Fibroblast of the aortic adventitia (primary cell): ENCODE measurements at places on chromosomes 12 and 14. TPM values are rescaled to one million over a fixed set of nuclear protein-coding genes. Genes with fewer than 3 reads are reported as not detected.

The RIMKLB gene
- total RNA-seq: 23.2 and 49.1 TPM in 2 replicates

The COX8C gene
- not detected in 2 replicates for total RNA-seq

The SERPINA6 gene
- not detected in 2 replicates for total RNA-seq

The MORN3 gene
- total RNA-seq: 0.63 and 3.8 TPM in 2 replicates

The CCDC184 gene
- 0.63 and 1.1 TPM in 2 replicates for total RNA-seq

The KRT2 gene
- not detected in 2 replicates for total RNA-seq

The HDAC7 gene
- 48.9 and 78.8 TPM in 2 replicates for total RNA-seq

The ZNF410 gene
- 52.6 and 73.6 TPM in 2 replicates for total RNA-seq

The MMP19 gene
- 9.7 and 11.1 TPM in 2 replicates for total RNA-seq

The RTL1 gene
- total RNA-seq: not detected in 2 replicates

The DDHD1 gene
- 15.0 and 47.8 TPM in 2 replicates for total RNA-seq

The GZMB gene
- total RNA-seq: not detected in 2 replicates

The TNFRSF1A gene
- 146 and 207 TPM in 2 replicates for total RNA-seq

The TAS2R13 gene
- total RNA-seq: 2.8 and 7.4 TPM in 2 replicates
